ENCODE measurements at places on chromosomes 4 and X.

DNA sequence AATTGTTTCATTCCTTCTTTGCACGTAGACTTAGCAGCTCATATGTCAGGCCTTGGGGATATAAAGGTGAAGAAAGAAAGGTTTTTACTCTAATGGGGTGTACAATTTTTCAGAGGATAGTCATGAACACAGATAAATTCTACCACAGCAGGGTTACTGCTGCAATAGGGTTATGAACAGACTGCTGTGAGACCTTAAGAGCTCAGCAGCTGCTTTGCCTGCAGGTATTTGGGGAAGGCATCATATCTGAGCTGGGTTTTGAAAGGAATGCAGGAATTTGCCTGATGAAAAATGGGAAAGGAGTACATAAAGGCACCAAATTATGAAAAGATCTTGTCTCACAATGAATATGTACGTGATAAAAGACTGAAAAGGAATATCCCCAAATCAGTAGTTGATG is 128.9 kb downstream of the CEP135 start:
- DNase-seq, result no peak

DNA sequence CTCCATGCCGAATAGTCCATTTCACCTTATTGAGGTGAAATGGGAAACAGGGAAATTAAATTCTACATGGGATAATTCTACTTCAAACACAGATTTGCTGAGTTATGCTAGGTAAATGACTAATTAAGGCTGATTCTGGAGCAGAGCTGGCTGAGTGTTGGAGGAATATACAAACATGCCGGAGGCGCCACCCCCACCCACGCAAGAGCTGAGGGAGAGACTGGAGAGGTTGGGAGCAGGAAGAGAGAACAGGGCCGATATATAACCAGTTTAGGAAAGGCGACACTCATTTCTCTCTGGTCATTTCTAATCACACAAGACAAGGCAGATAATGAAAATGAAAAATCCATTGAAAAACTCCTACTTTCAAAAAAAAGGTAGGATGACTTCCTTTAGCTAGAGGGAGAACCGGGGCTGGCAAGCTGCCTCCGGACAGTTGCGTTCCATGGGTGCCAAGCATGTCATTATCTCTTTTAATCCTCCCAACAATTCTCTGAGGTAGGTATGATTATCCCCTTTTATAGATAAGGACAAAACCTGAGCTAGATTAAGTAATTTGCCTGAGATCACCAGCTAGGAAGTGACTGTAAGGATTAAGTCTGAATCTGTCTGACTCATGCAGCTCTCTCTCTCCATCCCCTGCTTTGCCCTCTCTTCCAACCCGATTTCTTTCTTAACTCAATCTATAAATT is 27.6 kb upstream of the CFAP299 start:
- DNase-seq, result no peak

GRCh38 chrX:124518885-124519284 is 172.5 kb downstream of the SH2D1A start:
- no peak for DNase-seq

- DNase-seq, result peak; percentile 78
Observed at GRCh38 chrX:55057675-55058249, 17.1 kb upstream of the PAGE2B start.

- DNase-seq, result no peak
Observed at GRCh38 chr4:110108960-110109359, 89.5 kb downstream of the ELOVL6 start.

- DNase-seq, result no peak
Observed at GRCh38 chr4:184812651-184813181, 13.1 kb downstream of the ACSL1 start.

GRCh38 chr4:7901311-7901885 is 38.3 kb downstream of the AFAP1 start:
- no peak for DNase-seq

GRCh38 chr4:87025614-87026041 is 90.8 kb downstream of the AFF1 start:
- no peak for DNase-seq

DNA sequence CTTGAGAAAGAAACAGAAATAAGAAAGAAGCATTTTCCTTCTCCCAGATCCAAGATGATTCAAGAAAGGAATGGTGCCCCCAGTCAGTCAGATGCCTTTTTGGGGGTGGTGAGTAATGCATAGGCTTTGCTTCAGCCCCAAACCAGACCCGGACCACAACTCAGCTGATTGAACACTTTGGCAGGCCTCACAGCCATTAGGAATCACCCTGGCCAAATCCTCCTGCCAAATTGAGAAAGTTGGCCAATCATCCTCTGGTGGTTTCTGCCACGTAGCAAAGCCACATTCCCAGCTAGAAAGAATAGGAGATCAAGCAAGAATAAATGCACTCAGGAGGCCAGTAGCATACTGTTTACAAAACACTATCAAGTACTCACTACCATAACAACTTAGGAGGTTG is 33.7 kb downstream of the FRMD7 start:
- no peak for DNase-seq

DNA sequence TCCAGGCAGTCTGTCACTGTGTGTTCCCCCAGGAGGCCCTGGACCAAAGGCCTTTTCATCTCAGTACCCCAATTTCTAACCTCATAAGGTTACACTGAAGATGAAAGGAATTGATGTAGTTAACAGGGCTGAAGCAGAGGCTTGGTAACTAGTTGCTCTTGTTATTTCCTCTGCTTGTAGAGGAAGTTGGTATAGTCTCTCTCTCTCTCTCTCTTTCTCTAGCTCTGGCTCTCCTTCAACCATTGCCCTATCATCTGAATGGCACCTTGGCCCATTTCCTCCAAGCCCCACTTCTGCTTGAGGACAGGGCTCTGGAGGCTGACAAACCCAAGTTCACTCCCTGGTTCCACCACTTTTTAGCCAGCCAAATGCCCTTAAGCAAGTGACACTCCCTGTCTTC is 96.1 kb downstream of the MAMLD1 start:
- no peak for DNase-seq

DNA sequence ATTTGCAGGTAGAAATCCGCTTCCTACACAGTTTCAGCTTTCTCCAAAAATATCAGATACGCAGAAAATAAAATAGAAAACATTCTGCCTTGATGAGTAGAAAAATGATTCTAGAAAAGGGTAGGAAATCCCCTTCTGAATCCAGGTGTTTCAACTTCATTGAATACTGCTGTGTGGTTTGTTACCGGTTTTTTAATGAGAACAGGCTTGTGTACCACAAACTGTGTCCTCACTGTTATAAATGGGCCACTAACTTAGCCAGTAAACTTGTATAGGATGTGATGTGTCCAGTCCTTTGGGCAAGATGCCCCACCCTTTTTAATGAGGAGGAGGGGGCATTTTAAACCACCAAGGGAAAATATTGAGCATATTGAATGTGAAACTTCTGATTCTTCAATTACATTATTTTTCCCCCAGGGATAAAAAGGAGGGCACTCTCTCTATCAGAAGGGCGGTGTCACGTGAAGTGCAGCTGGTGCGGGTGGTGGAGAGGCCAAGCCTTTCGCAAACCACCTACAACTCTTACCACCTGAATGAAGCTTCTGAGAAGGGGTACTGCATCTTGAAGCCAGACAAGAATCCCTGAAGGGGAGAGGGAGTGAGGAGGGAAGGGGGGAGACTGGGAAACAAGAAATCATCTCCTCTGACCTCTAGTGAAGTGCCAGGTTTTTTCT is 4.5 kb downstream of the CXXC4 start:
- no peak for DNase-seq

DNA sequence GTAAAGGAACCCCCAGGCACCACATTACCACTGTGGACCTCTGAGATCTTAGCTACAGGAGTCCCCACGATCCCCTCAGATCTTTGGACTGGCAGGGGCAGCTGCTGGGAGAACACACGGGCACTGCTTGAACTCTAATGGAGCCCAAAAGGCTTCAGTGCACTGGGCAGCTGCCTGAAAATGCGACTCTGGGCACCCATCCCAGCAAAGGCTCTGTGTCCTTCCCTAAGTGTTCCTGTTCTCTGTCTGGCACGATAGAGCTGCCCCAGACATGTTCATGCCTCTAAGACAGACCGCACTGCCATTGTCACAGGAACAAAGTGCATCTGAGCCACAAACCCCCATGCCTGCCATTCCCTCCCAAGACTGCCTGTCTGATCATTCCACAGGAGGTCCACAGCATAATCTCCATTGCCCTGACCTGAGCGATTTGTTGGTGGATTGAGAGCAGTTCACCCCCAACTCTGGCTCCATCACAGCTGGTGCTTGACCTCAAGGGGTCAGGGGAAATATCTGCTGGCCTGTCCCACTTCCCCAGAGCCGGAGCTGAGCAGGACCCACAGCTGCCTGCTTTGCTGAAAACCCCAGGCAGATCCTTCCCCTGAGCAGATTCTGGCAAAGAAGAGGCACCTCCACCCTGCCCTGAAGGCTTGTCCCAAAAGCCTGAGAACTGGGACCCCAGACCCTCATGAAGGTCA is 436.0 kb upstream of the INTU start:
- DNase-seq, result no peak

GRCh38 chr4:52575406-52575805 is 83.7 kb downstream of the USP46 start:
- no peak for DNase-seq

GRCh38 chr4:145819853-145820181 is 118.8 kb downstream of the ZNF827 start:
- no peak for DNase-seq

DNA sequence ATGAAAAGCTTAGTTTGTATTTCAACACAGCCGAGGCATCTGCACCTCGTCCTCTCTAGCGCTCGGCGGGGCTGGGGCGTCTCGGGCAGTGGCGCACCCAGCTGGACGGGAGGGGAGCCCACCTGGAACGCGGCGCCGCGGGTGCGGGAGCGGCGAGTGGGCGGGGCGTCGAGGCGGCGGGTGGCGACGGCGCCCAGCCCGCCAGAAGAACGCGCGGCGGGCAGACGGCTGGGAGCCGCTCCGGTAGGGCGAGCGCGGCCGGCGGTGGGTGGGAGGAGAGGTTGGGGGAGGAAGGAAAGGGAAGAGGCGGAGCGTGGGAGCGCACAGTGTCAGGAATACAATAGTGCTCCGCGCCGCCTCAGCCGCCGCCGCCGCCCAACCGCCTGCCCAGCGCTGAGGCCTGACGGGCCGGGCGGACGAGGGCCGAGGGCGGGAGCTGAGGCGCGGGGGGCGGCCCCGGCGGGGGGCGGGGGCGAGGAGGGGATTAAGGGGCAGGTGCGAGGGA is at the start of gene JADE3:
JADE3 (plus strand) TSS at position 324 of the 505 bp plus-strand sequence. CDS start 72,474 bp downstream, outside the sequence.
- peak; percentile 2 for DNase-seq

- no peak for DNase-seq
Observed at GRCh38 chr4:22650771-22651170, 42.0 kb upstream of the GBA3 start.

GRCh38 chrX:43716696-43717095 is 60.6 kb downstream of the MAOA start:
- no peak for DNase-seq

DNA sequence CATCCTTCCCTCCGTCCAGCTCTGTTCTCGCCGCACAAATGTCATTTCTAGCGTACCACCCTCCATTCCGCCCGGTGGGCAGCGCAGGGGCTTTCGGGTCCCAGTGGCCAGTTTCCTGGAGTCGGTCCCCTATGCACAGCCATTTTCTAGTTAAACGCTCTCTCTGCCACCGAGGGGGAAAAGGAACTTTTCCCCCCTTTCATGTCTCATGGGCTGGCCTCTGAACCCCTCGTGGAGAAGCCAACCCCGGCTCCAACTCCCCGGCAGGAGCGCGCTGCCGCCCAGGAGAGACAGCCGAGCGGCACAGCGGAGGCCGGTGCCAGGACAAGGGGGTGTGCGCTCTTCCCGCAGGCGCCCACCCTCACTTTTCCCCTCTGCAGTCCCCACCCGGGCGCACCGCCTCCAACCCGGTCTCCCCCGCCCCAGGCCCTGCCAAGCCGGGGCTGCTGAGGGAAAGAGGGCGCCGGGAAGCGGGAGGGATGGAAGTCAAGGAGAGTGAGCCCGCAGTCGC is 662 bp downstream of the APBB2 start:
- no peak for DNase-seq

DNA sequence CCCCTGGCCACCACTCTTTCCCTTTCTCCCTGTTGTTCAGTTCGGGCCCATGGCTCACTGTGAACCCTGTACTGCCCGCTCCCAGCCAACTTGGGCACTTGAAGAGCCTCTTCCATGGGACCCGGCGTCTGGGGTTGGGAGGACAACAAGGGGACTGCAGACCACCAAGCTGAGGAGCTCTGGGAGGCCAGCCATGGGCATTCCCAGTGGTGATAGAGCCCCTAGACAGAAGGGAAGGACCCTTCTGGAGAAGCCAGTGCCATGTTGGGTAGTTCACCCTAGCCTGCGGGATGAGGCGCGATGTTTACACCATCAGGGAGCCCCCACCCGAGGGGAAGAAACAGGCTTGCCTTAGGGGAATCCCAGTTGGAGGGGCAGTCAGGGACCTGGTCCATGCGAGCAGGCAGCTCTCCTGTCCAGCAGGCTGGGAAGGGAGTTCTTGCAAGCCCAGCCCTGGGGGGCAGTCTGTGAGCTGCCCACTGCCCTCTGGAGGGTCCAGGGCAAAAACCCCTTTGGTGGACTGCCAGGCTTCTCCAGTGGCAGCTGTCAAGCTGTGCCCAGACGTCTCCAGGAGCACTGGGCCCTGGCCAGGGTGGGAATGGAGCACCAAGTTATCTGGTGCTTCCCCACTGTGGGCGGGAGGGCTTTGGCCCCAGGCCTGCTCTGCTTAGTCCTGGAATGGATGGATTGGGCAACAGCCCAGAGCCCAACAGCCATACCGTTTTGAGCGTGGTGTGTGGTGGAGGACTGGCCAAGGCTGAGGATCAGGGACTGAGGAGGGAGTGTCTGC is 23.7 kb upstream of the UBA1 start:
- no peak for DNase-seq

DNA sequence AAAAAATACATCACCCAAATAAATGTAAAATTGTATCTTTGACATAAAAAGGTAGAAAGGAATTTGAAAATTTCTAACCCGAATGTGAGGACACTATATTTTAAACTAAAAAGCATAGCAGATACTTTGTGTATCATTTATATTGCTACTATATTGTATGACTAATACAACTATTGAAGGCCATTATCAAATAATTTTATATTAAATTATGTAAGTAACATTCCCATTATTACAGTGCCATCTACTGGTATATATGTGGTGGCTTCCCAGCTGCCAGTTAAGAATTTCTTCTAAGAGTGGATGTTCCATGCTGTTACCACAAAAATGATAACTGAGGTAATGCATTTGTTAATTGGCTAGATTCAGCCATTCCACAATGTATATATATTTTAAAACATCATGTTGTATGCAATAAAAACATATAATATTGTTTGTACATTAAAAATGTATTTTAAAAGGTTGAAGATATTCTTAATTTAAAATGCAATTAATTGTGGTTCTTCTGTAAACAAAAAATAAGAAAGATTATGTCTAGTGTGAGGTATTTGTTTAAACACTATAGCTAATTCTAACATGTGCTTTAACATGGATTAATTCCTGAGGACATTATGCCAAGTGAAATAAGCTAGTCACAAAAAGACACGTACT is 65.3 kb downstream of the EGF start:
- DNase-seq, result peak; percentile 29

GRCh38 chr4:181970366-181970765 is 272.8 kb upstream of the TENM3 start:
- DNase-seq, result no peak

- DNase-seq, result no peak
Observed at GRCh38 chr4:123379392-123379791, 17.2 kb upstream of the SPRY1 start.

All from hematopoietic multipotent progenitor cell treated with erythropoietin and hydrocortisone succinate and interleukin-3 and kit ligand, for 15 days (in vitro differentiated cells).